ENCODE measurements at places on chromosomes 5 and 9.
A peak's percentile ranks its signal among the peaks of the same experiment; 100 is the strongest.

- DNase-seq: no peak
These were observed 99.1 kb upstream of the SMC5 start for GRCh38 chr9:70159630-70160029.

DNA sequence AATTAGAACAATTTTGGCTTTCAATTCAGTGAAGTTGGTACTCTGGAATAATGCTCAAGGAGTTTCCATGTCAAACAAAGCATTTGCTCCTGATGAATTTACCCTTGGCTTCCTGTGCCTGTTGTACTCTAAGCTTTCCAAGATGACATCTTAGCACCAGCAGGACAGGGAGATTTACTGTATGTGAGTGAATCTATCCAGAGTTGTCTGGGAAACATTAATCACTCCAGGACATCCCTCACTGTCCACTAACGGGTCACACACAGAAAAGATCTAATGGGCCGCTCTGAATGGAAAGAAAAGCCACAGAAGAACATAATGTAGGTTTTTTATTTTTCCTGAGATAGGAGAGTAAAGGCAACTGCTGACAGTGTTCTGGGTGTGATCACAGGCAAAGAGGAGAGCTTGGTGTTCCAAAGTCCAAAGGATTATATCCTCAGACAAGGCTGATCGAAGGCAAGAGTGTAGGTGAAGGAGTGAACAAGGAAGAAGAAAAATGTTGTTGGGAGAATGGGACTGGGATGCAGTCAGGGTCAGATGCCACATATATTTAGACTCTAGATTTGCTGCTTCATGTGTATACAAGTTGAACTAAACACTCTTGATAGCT lies 167.7 kb upstream of the RPS23 start:
- DNase-seq: no peak

- no peak for DNase-seq
These were observed 93.1 kb upstream of the ITGA1 start for GRCh38 chr5:52694648-52695047.

- DNase-seq: peak; percentile 96
These were observed 2.6 kb downstream of the GLIS3 start for GRCh38 chr9:4297151-4297785.

- DNase-seq: peak; percentile 5
These were observed 145.3 kb downstream of the PLK2 start for GRCh38 chr5:58314356-58315210.

GRCh38 chr5:129698661-129699060 lies 49.2 kb upstream of the MINAR2 start:
- DNase-seq: no peak

- DNase-seq: no peak
These were observed 478.1 kb upstream of the CDH9 start for GRCh38 chr5:27516437-27516836.

DNA sequence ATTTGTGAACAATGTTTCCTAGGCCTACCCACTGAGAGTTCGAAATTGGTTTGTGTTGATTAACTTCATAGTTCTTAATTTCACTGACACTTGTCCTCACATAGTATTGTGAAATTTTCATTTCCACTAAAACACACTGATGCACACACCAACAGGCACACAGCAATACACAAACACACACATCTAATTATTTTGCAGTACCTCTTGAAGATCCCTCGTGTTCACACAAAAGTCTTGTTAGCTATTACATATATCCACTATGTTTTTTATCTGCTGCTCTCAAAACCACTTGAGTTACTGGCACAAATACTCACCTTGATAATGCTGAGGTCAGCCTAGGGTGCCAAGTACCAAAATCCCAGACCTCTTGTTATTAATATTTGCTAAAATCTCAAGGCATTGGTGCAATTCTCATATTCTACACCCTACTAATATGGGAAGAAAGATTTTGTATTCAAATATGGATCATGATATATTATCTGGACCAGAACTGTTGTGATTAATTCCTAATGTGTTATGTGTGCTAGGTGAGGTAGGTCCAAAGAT lies 767.4 kb upstream of the CDH10 start:
- DNase-seq: no peak

- DNase-seq: no peak
These were observed 180.6 kb downstream of the MACROH2A1 start for GRCh38 chr5:135218486-135218755.

DNA sequence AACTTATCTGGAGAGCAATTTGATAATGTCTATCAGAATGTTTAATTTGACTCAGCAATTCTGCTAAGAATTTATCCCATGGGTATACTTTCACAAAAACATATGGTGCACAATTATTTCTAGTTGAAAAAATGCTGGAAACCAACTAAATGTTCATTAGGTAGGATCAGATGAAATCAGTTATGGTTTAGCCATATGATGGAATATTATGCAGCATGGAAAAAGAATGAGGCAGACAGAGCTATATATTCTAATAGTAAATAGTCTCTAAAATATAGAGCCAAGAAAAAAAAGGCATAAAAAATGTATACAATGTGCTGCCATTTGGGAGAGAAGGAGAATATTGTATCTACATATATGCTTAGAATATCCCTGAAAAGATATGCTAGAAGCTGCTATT lies 3.6 kb upstream of the SPATA6L start:
- DNase-seq: no peak

DNA sequence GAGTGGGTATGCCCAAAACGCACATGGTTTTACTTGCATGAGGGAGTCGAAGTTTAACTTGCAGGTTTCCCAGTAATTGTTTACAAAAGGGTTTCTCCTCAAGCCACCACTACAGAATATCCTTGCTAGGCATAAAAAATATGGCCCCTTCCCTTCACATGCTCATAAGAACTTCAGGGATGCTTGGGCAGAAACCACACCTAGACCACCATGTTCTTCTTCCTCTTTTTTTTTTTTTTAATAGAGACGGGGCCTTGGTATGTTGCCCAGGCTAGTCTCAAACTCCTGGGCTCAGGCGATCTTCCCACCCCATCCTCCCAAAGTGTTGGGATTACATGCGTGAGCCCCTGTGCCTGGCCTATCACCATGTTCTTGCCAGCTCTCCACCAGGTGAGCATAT lies 18.6 kb upstream of the PLIN2 start:
- no peak for DNase-seq

DNA sequence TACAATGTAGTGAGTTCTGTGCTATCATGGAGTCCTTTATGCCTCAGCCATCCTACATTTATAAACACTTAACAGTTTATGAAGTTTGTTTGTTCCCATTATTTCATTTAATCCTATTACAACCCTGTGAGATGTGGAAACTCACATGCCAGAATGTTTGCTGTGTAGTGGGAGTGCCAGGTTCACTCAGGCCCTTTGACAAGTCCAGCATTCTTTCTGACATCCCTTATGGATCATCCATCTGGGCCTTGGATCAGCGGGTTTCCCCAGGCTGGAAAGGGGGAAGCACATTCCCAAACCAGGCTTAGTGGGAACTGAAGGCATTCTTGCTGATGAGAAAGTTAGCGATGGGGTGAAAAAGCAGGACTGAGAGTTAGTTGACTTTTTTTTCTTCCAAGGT lies 128.1 kb upstream of the OTULINL start:
- DNase-seq: no peak

DNA sequence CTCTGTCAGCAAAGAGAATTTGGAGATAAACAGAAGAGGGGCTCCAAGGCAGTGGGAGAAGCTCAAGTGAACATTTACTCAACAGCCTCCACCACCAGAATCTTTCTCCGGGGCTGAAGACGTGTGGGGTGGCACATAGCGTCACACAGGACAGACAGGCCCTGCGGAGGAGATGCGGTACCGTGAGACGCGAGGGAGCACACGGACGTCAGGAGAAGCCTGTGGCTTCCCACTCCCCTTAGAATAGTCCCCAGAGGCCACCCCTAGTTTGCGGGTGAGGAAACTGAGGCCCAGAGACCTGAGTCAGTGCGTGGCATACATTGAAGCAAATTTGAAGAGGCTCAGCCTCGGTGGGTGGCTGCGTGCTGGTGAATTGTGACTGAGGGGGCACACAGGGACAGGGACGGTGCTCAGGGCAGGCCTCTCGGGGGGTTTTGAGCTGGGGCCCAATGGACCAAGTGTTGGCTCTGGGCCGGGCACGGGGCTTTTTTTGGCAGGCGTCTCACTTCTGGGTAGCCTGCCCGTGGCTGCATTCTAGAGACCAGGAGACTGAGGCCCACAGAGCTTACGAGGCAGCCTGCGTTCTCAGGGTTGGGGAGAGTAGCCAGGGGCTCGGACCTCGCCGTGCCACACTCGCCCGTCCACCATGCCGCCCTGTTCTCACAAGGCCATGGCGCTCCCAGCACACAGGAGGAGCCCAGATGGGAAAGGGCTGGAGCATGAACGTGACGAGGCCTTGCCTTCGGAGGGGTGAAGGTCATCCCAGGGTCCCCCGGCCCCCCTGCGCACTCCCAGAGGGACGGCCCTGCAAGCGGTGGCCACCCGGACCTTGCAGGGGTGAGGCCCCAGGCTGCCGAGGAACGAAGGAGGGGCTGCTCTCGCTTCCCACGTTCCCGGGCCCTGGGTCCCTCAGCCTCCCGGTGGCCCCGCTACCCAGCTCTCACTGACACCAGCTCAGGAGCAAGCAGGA lies 220.6 kb downstream of the C9orf50 start:
- DNase-seq: no peak

DNA sequence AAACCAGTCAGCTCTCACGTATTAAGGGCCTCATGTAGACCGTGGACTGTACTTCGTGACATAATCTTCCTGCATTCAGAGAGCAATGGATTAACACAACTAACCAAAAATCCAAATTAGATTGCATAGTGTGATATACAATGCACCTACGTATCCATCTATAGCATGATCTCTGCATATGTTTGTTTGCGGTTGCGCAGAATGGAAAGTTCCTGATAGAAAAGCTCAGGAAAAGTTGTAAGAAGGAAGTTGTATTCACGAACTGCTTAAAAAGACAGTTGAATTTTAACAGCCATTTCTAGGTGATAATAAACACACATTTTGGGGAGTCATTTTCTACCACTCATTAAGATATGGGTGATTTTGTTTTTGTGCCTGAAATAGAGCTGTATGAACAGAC lies 869.0 kb downstream of the TLE4 start:
- DNase-seq: no peak

GRCh38 chr5:38291355-38291754 lies 33.0 kb downstream of the EGFLAM start:
- DNase-seq: no peak

- DNase-seq: no peak
These were observed 12.9 kb upstream of the FGF10 start for GRCh38 chr5:44402084-44402483.

GRCh38 chr5:92800365-92800764 lies 780.7 kb downstream of the NR2F1-AS1 start:
- DNase-seq: no peak

GRCh38 chr5:85108471-85108870 lies 723.8 kb upstream of the EDIL3 start:
- DNase-seq: no peak

GRCh38 chr9:136944212-136944518 lies 373 bp downstream of the FBXW5 start:
- no peak for DNase-seq

GRCh38 chr5:135761746-135762145 lies 72.7 kb upstream of the SLC25A48 start:
- no peak for DNase-seq

DNA sequence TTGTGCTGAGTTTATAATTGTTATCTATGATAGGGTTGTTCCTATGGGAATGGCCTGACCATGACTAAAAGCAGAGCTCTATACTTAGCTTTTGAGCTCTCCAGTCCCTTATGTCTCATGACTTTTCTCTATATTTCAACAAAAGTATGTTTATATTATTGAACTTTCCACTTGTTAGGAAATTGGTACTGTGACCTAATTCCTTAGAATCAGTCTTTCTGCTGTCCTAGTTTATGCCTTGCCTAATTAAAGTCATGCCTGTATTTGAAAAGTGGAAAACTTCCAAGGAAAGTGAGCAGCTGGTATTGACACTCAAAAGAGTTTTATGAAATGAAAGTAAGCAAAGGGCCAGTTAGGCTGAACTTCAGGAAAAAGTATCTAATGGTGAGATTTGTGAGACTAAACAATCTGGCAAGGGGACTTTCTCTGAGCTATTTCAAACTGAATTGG lies 68.6 kb downstream of the XRCC4 start:
- no peak for DNase-seq

DNA sequence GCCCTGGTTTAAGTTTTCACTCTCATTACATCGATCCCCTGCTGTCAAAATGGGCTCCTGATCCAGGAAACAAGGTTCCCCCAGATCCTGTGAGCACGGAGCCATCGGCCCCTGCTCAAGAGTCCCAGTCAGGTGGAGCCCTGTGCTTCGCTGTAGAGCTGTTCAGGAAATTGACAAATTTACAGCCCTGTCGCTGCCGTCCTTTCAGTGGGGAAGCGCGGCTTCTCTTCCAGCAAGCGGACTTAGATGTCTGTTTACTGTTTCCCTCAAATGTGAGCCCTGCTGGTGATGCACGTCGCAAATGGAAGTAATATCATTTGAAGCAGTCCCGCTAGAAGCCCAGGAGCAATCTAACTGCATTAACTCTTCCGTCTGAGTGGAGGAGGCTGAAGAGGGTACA lies 760.9 kb upstream of the WWC1 start:
- no peak for DNase-seq

- no peak for DNase-seq
These were observed 14.7 kb downstream of the MTAP start for GRCh38 chr9:21817176-21817575.

GRCh38 chr5:59038798-59039295 lies 456.0 kb downstream of the RAB3C start:
- DNase-seq: peak; percentile 33

GRCh38 chr5:150523472-150524350 lies 15.8 kb downstream of the NDST1 start:
- peak; percentile 21 for DNase-seq
